AG09319 (cell line): ENCODE measurements at places on chromosomes 3 and 15.

DNA sequence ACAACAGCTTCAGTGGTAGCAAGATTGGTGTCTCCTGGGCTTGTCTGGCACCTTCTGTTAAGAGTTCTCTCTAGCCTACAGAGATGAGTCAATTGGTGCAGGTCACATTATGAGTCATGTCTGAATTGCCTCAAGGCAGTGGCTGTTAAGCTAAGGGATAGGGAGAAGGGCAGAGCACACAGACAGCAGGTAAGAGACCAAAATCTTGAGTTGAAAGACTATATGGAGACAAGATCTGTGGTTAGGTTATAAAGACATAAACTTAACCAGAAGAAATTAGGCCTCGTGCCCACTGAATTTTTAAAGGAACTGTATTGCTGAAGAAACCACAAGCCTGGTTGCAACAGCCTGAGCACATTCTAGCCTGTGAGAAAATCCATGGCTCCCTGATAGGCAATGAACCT, 19.2 kb upstream of the KPNA1 start:
- no peak for DNase-seq

- DNase-seq = no peak
These were observed 507.4 kb downstream of the TAFA4 start for GRCh38 chr3:68424796-68425460.

DNA sequence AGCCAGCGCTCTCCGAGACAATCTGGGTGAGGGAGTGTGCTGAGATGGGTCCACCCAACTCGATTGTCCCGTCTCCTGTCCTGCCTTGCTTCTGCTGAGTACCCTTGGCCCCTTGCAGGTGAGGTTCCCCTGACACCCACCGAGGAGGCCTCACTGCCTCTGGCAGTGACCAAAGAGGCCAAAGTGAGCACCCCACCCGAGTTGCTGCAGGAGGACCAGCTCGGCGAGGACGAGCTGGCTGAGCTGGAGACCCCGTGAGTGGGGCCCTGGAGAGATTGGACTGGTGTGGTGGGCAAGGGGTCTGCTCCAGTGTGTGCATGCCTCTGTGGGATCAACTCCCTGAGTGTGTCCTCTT, 23.6 kb downstream of the NBEAL2 start:
- DNase-seq = no peak

DNA sequence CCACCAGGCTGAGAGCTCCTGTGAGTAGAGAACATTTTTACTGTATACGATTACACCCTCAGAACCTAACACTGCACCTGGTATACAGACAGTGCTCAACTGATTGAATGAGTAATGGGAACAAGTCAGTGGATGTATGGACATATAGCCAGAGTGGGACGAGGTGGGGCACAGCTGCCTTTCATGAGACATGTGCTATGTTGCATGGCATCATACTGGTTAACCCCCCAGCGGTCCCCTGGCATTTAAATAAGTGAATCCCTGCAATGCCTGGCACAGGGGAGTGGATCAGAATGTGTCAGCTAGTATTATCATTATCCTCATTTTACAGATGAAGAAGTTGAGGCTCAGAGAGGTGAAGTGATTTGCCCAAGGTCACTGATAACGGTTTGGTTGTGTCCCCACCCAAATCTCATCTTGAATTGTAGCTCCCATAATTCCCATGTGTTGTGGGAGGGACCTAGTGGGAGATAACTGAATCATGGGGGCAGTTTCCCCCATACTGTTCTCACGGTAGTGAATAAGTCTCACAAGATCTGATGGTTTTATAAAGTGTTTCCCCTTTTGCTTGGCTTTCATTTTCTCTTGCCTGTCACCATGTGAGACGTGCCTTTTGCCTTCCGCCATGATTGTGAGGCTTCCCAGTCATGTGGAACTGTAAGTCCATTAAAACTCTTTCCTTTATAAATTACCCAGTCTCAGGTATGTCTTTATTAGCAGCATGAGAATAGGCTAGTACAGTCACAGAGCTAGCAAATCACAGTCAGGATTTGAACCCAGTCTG, 56.0 kb upstream of the ATP2B2 start:
- no peak for DNase-seq

DNA sequence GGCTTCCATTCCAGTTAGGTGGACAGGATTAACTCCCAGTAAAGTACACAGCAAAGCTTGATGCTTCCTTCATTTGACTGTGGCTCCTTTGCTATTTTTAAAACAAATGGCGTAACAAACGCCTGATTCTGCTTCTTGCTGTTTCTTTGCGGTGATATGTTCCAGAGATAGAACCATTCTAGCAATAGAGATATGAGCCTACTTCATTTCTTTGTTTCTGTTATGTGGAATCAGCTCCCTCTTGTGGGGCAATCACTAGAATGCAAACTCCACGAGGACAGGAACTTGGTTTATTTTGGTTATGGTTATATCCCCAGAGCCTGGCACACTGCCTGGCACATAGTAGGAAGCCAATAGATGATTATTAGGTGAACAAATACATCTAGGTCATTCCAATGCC, 122.6 kb upstream of the SLC6A11 start:
- no peak for DNase-seq

DNA sequence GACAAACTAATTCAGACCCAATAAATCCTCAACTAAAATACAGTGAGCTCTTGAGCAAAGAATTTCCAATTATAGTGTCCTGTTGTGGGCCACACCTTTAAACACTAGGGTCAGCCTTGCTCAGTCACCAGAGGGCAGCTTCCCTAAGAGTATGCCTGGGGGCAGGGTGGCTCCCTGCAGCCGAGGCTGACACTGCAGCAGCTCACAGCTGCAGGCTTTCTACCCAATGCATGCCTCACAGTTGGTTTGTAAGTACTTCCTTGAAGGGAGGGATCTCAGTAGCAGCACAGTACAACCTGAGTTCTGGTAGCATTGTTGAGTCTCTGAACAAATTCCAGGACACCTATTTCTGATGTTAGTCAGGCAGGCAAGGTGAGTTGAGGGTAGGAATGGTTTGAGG, 335.6 kb downstream of the TUSC7 start:
- no peak for DNase-seq

- no peak for DNase-seq
These were observed 468.5 kb downstream of the NLGN1 start for GRCh38 chr3:173865900-173866498.

GRCh38 chr3:101842935-101843330, 6.4 kb upstream of the NFKBIZ start:
- DNase-seq = no peak

DNA sequence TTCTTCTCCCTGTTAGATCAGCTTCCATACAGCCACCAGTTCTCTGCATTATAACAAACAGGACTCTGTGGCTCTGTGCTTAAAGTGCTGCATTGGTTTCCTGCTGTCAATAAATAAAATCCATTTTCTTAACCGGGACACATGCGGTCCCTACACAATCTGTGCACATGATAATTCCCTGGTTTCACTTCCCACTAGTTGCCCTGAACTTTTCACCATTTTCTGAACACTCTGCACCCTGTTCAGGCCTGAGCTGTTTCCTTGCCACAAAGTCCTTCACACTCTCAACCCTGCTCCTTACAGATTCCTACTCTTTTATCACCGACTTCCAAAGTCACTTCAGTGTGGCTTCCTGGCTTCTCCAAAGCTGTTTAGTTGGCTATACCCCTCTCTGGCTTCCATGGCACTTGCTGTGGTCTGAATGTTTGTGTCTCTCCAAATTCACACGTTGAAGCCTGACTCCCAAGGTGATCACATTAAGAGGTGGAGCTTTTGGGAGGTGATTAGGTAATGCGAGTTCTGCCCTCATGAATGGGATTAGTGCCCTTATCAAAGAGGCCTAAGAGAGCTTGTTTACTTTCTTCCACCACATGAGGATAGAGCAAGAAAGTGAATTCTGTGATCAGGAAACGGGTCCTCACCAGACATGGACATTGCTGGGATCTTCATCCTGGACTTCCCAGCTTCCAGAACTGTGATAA, 233.4 kb downstream of the CHST2 start:
- no peak for DNase-seq

- DNase-seq = no peak
These were observed 318.6 kb downstream of the FHIT start for GRCh38 chr3:60932643-60933042.

DNA sequence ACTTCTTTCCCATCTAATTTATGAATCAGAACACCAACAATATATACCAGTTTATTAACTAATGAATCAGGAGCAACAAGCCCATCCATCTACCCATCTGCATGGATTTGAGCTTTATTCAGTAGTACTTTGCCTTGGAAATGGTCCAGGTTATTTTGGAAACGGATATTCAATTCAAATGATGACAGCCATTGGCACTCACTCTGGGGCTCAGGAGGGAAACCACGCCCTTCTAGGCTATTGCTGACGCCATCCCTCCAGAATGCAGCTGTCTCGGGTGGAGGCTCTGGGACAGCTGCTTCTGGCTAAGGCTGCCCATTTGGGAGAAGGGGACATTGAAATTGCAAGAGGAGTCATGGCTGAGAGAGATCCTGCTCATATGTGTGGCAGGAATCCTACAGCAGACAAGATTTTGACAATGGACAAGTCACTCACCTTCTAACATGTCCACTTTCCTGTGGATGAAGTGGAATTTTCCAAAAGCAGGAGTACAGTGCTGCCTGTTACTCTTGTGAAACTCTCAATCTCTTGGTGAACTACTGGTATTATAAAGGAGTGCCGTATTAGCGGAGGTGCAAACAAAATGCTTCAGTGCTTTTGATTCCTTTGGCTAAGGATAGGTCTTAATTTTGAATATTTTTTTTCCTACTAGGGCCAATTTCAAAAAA, 29.3 kb upstream of the TRAK1 start:
- DNase-seq = peak; percentile 71

- DNase-seq = no peak
These were observed 71.3 kb upstream of the LRTM1 start for GRCh38 chr3:54999159-54999558.

GRCh38 chr3:11005686-11006256, 13.2 kb downstream of the SLC6A1 start:
- no peak for DNase-seq

DNA sequence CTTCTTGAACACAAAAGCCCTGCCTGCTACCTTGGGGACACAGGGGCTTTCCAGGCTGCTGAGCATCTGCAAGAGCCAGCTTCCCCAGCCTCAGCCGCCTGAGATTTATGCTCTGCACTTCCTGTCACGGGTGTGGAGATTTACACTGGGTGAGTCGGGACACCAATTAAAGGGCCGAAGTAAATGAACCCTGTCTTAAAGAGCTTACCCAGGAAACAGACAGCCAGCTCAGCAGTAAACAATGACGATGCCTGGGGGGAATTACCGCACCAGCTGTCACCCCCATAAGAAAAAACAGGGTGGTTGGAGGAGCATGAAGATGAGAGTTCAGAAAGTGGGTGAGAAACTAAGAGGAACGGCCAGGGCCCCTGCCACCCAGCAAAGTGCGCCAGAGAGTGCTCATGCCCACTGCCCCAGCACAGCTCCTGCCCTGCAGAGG, 37.5 kb upstream of the IQSEC1 start:
- no peak for DNase-seq

DNA sequence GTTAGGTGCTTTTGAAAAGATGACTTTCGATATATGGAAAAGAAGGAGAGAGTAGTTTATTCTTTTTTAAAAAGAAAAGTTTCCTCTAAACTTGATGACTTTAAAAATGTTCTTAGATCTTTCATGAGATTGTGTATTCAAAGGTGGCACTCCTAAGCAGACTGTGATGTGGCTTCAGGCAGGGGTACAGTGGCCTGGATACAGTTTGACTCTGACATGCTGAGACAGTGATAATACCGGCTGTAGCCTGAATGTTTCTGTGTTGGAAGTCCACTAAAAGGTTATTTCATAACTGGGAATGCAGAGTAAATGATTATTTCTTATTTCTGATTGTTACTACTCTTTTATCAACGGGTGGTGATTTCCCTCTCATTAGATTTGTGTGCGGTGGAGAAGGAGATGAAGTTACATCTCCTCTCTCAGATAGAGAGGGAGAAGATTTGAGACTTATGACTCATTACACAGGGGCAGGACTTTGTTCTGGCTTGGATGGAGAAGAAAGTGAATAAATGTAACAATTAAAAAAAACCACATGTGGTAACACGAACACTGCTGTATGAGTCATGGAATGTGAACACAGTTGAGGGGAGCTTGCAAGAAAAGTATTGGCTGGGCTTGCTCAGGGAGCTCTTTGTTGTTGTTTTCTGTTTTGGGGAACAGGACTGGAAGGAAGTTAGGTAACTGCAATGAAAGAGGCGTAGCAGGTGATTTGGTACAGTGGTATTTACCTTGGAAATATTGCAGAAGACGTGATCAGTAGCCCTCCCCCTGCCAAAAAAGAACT, 21.6 kb downstream of the SPTSSB start:
- DNase-seq = peak; percentile 68

GRCh38 chr15:90400005-90400758, 12.1 kb downstream of the IQGAP1 start:
- DNase-seq = no peak

GRCh38 chr3:197485143-197485542, 70.6 kb downstream of the BDH1 start:
- no peak for DNase-seq

DNA sequence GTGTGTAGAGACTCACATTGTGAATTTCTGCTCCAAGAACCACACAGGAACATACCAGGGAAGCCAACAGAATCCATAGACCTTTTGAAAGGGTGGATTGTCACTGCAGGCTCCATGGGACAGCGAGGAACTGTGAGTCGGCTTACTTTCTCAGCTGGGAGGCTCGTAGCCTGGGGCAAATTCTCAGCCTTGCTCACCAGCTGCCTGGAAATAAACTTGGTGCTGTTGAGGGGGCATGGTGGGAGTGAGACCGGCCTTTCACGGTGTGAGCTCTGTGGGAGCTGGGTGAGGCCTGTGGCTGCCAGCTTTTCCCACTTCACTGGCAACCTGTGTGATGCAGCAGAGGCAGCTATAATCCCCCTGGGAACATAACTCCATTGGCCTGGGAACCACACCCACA, 146.6 kb upstream of the P2RY1 start:
- DNase-seq = no peak

DNA sequence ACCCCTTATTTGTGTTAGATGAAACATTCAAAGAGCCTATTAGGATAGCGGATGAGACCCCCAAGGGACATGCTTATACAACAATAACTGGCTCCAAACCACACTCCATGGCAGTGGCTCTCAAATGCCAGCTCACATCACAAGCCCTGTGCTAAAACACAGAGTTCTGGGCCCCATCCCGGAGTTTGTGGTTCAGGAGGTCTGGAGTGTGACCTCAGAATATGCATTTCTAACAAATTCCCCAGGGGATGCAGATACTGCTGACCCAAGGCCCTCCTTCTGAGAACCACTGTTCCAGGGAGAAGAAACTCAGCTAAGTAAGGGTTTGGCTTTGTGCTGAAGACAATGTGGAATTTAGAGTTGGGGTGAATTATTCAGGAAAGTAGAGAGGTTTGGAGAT, 3.6 kb downstream of the CCRL2 start:
- DNase-seq = no peak

GRCh38 chr3:146449613-146450012, 19.7 kb downstream of the PLSCR2 start:
- no peak for DNase-seq

- no peak for DNase-seq
These were observed 4.9 kb downstream of the BTD start for GRCh38 chr3:15606434-15606891.
